ENCODE measurements at places on chromosomes 12 and 14. TPM values are rescaled to one million over a fixed set of nuclear protein-coding genes. Genes with fewer than 3 reads are reported as not detected.

Gene PITPNM2
- 18.5 TPM for total RNA-seq

Gene FAM181A
- total RNA-seq = not detected

Gene MYH6
- total RNA-seq = 0.60 TPM

Gene SERPINA1
- 1.5 TPM for total RNA-seq

Gene TMEM229B
- total RNA-seq = 1.0 TPM

Gene IL31
- 0.87 TPM for total RNA-seq

Gene ANKRD33
- not detected for total RNA-seq

Gene LMNTD1
- total RNA-seq = not detected

Gene KRT72
- 1.4 TPM for total RNA-seq

Gene ABHD4
- 26.5 TPM for total RNA-seq

Gene CD4
- 165 TPM for total RNA-seq

Gene PRB2
- not detected for total RNA-seq

Gene CELA1
- total RNA-seq = not detected

Gene SLC39A5
- 2.0 TPM for total RNA-seq

Gene KRT74
- not detected for total RNA-seq

Gene PKP2
- total RNA-seq = 0.45 TPM

Gene NEUROD4
- total RNA-seq = not detected

Gene PELI2
- total RNA-seq = 3.2 TPM

DNA sequence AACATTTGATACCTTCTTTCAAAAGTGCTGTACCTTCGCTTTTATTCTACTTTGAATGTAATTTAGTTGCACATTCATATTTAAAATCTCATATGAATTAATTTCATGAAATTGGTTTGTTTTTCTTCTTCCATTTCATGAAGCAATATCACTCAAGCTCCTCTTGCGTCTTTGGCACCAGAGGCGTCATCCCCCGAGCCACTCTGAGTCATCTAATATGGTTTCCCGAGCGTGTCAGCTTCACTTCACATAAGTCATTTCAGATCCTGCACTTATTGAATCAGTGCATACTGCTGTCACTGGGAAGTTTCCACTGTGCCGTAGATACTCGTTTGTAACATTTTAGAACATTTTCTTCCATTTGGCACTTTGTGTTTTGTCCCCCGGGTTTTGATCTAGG lies 105.6 kb downstream of the SLC25A47 start:
- no peak for DNase-seq

DNA sequence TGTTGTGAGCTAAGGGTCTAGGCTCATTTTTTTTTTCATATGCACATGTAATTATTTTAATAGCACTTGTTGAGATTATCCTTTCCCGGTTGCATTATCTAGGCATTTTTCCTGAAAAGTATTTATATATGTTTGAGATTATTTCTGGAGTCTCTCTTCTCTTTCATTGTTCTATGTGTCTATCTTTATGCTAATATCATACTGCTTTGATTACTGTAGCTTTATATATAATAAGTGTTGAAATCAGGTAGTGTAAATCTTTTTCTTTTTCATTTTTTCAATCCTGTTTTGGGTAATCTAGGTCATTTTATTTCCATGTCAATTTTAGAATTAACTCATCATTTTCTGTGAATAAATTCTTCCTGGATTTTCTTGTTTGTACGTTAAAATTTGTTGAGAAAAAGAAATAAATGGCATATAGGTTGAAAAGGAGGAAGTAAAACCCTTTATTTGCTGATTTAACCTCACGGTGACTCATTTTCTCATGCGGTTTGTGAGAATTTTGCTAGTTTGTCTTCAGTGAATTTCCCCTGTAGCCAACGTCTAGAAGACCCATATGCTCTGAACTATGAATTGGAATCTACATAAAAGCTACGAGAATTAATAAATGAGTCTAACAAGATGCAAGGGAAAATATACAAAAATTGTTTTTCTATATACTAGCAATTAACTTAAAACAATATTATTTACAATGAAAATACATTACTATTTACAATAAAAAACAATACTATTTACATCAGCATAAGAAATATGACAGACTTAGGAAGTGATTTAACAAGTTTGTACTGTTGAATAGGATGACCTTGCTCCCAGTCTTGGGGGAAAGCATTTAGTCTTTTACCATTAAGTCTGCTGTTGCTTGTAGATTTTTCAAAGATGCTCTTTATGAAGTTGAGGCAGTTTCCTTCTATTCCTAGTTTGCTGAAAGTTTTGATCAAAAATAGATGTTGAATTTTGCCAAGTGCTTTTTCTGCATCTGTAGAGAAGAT lies 105.0 kb downstream of the SNAPC1 start:
- no peak for DNase-seq

- DNase-seq = no peak
Measured at GRCh38 chr14:97262336-97262735, 465.2 kb downstream of the VRK1 start.

- no peak for DNase-seq
Measured at GRCh38 chr12:119682639-119683252, 14.8 kb downstream of the PRKAB1 start.

GRCh38 chr14:95290871-95291431 lies 28.8 kb downstream of the CLMN start:
- no peak for DNase-seq

- no peak for DNase-seq
Measured at GRCh38 chr14:54493293-54493692, 4.5 kb upstream of the GMFB start.

DNA sequence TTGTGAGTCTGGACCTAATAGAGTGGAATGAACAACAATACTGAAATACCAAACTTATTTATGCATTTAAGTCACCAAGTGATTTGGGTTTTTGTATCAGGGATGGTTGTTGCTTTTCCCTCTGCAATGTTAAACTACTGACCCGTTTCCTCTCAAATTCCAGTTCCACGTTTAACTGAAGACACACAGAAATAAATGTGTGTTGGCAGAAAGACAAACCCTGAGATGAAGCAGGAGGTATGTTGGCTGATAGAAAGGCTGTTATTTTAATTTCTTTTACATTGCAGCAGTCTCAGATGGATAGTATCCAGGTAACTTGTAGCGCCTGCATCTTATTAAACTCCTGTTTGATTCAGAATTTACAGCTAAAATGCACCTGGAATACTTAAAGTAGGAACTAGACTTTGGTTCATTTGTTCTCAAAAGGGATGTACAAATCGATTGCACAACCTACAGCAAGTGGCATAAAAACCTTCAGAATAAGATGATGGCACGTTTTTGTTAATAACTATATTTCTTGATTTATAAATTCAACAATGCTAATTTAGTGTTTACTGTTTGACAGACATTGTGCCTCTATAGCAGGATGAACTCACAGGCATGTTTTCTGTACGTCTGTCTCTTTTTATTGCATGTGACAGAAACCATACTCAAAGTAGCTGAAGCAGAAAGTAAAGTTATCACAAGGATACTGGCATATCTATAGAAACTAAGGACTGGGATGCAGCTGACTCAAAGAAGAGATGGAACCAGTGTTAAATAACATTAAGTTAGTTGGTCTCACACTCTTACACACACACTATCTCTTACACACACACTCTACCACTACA lies 405.7 kb downstream of the ZFP36L1 start:
- DNase-seq = no peak

- no peak for DNase-seq
Measured at GRCh38 chr12:11347810-11348209, 37.6 kb upstream of the PRB4 start.

GRCh38 chr14:90375934-90376333 lies 20.9 kb upstream of the CALM1 start:
- DNase-seq = no peak

- DNase-seq = no peak
Measured at GRCh38 chr12:94620621-94621020, 29.7 kb downstream of the TMCC3 start.

DNA sequence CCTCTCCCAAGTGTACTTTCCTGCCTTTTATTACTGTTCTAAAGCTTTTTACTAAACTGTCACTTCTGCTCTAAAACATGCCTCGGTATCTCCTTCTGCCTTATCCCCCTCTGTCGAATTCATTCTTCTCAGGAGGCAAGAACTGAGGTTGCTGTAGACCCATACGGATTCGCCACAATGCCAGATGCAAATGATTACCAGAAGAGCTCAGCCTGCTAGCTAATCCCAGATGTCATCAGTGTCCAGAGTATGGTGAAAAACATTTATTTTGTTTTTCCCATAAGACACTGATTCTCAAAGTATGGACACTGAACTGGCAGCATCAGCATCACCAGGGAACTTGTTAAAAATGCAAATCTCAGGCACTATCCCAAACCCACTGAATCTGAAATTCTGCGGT lies 359.3 kb downstream of the TMTC2 start:
- DNase-seq = no peak

DNA sequence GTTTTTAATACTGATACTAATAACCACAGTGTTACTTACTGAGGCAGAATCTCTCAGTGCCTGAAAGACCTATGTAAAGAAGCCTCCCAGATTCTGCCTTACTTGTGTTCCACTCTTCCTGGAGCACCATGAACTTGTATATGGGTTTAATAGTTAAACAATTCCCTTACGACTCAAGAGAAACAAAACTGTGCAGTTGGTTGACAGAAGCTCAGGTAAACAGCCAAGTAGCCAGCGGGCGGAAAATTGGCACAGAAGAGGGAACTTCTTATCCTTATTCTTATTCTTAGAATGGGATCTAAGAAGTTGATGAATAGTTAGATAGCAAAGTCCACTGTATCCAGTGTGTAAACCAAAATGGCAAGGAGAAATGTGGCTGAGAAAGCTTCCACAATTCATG lies 22.7 kb upstream of the MAGOHB start:
- no peak for DNase-seq

DNA sequence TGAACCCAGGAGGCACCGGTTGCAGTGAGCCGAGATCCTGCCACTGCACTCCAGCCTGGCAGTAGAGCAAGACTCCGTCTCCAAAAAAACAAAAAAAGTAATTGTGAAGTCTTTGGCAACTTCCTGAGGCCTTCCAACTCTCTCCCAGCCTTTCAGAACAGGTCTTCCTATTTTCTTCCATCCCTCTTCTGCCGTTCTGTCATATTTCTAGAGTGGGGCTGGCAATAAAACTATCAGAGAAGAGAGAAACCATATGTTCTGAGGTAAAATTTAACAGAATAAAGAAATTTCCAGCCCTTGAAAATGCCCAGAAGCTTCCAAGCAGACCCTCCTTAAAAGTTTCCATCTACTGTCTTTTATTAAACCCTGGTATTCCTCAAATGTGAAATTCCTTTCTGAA lies 100.4 kb downstream of the HMGA2 start:
- no peak for DNase-seq

DNA sequence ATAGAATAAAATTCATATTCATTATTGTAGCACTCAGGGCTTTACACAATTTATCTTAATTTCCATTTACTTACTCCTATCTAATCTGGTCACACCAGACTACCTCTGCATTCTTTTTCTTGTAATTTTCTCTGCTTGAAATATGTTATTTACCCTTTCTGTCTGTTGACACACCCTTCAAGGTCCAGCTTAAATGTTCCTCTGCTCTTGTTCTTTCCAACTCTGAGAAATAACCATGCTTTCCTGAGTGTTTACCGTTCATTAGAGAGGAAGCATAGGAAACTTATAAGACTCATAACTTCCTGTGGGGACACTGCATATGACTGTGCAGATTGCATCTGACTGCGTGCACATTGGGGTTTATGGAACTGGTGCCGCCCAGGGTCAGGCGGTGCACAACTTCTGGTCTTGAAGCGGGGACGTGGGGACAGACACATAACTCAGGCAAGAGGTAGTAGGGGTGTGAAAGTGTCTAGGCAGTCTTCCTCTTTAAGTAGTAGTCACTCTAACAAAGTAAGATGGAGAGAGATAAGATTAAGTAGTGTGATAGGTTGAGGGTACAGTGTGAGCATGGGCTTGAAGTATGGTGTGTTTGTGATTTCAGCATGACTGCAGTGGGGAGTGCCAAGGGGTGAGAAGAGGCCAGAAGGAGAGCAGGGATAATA lies 42.6 kb upstream of the FOXJ2 start:
- DNase-seq = peak; percentile 70

DNA sequence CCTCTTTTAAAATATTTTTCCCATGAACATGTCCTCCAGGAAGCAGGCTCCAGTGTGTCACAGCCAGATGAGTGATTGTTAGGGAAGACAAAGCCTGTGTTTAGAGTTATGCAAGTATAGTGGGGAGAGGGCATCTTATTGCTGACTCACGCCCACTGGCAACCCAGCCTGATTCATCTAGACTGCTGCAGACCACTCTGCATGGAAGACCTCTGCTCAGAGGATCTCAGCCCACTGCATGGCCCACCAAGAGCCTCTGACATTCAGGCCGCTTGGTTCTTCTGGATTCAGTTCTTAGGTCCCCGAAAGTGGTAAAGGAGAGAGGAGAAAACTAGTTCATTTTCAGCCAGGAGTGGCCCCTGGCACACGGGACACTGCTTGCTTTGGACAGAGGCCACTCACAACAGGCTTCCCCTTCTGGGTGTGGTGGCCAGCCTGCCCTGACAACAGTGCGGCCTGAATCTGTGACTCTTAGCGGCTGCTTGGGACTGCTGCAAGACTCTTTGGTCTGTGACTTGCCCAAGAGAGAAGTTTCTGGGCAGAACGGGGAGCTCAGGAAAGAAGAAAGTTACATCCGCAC lies 266.3 kb downstream of the ZFP36L1 start:
- DNase-seq = no peak

GRCh38 chr12:116053479-116054200 lies 223.9 kb downstream of the MED13L start:
- no peak for DNase-seq

DNA sequence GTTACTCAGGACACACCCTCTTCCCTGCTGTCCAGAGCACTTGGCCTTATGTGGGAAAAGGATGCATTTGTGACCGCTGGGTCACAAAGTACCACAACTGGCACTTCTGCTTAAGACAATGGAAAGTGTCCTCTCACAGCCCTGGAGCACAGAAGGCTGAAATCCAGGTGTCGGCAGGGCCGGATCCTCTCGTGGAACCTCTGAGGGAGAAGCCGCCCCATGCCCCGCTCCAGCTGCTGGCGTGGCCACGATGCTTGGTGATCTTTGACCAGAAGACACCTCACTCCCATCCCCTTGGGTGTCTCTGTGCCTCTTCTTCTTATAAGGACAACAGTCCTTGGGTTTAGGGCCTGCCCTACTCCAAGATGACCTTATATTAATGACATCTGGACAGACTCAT lies 157.0 kb downstream of the PIWIL1 start:
- no peak for DNase-seq

- DNase-seq = no peak
Measured at GRCh38 chr12:127780881-127781280, 486.1 kb upstream of the TMEM132C start.

DNA sequence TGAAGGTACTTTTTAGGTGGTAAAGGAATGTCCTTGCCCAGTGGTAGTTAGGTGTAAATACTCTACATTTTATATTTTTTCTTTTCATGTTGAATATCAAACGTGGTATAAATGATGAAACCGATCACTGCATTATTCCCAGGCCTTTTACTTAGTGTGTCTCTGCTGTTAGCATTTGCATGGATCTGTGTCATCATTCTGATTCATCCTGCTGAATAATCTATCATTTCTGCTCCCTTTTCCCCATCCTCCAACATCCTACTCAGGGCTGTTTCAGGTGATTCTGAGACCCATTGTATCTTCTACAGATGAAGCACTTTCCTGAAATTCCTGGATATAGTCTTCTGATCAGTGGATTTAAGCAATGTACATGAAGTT lies 61.0 kb upstream of the PTHLH start:
- DNase-seq = no peak

- no peak for DNase-seq
Measured at GRCh38 chr14:91883753-91884152, 16.4 kb upstream of the TC2N start.

All from activated naive CD4-positive, alpha-beta T cell treated with anti-CD3 and anti-CD28 coated beads, Interleukin-2, amount 50 U/mL, for 72 hours (primary cell).